Stimulated activated CD8-positive, alpha-beta memory T cell treated with anti-CD3 and anti-CD28 coated beads, Interleukin-7, amount 100 ng/mL, for 48 hours (primary cell): ENCODE measurements at places on chromosomes 12 and 14.

DNA sequence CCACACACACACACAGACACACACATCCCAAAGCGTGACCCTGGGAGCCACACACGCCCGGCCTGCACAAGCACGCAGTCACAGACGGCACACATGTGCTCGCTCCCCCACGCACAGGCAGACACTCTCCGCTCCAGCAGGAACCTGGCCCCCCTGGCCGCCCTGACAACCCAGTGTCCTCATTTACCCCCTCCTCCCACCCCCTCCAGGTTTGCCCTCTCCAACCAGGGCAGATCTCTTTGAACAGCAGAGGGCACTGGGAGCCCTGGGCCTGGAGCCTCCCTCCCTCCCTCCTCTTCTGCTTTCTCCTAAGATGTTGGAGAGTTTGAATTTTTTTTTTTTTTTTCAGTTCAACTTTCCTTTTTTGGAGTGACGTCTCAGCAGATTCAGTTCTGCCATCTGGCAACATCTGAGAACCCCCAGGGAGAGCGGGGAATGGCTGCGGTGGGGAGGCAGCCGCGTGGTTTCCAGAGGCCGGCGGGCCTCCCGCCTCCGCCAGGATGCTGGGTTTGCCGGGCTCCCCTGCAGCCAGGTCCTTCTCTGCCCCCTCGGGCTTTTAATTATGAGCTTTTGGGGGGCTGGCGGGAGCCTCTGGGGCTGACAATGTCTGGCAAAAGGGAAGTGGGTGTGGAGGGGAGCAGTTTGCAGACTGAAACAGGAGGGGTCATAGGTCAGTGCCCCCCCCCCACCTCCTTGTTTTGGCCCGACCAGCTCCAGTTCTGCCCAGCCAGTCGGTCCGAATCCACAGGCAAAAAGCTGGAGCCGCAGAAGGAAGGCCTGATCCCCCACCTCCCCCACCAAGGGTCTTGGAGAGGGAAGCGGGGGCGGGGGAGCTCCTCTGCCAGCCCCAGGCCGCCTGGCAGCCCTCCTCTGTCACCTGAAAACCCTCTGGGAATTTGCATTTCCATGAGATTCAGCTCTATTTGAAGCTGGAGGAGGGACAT is 1.3 kb upstream of the NCOR2 start:
- DNase-seq, result no peak

DNA sequence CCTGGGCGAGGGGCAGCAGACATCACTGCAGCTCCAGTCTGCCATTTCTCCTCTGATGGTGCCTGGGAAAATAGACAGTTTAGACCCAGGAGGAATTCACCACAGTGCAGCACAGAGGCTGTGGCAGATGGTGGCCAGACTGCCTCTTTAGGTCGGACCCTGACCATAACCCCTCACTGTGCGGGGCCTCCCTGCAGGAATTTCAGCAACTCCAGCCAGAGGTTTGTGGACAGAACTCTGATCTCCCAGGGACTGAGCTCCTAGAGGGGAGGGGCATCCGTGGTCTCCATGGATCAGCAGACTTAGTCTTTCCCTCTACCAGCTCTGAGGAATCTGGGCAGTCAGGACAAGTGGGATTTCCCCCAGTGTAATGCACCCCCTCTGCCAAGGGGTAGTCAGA is 106.5 kb downstream of the ZC3H14 start:
- DNase-seq, result no peak

DNA sequence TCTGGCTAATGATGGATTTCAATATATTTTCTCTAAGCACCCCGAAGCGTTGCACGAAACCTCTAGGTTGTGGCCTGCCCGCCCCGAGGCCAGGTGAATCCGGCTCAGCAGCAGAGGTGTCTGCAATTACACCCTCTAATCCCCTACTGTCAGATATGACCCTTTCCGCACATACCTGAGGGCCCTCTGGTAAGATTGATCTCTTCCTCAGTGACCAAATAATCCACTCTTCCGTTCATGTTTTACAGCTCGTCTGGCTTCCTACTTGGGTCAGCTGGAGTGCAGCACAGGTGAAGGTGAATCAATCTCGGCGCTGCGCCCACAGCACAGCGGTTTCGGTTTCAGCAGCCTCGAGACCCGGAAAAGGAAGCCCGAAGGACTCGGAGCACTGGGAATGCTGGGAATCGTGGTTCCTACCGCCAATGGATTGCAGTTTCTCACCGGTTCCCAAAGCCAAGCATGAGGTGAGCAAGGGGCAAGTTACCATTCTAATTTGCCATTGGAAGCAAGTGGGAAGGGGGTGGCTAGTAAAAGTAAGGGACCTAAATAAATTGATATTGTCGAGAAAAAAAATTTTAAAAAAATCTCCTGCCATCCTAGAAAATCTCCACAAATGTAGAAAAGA is at the start of gene SYNJ2BP:
Gene SYNJ2BP (minus strand): TSS at position 366 of the 625 bp plus-strand sequence. CDS start 127 bp downstream, at position 239.
- peak; percentile 16 for DNase-seq

DNA sequence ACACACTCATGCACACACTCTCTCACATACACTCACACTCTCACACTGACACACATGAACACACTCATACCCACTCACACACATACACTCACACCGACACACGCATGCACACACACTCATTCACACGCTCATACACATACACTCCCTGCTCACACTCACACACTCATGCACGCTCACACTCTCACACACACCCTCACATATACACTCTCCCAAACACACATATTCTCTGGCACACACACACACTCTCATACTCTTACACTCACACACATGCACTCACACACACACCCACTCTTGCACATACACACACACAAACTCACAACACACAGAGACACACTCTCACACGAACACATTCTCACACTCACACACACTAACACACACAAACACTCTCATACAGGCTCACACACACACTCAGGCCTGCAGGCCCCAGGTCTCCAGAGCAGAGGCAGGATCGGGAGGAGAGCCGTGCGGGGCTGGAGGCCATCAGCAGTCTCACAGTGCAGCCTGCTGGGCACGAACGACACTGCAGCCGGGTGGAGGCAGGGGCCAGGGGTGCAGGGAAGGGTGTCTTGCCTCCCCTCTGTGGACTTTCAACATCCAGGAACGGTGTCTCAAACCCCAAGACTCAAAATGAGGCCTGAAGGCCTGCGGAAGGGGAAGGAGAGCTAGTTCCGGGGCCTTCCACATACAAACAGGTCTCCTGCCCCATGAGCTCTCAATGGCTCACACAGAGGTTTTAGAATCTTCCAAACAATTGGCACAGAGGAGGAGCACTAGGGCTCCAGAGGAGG is 148.7 kb downstream of the ANO2 start:
- peak; percentile 2 for DNase-seq

- no peak for DNase-seq
These were observed 105.3 kb upstream of the BCAT1 start for GRCh38 chr12:25054076-25054782.

DNA sequence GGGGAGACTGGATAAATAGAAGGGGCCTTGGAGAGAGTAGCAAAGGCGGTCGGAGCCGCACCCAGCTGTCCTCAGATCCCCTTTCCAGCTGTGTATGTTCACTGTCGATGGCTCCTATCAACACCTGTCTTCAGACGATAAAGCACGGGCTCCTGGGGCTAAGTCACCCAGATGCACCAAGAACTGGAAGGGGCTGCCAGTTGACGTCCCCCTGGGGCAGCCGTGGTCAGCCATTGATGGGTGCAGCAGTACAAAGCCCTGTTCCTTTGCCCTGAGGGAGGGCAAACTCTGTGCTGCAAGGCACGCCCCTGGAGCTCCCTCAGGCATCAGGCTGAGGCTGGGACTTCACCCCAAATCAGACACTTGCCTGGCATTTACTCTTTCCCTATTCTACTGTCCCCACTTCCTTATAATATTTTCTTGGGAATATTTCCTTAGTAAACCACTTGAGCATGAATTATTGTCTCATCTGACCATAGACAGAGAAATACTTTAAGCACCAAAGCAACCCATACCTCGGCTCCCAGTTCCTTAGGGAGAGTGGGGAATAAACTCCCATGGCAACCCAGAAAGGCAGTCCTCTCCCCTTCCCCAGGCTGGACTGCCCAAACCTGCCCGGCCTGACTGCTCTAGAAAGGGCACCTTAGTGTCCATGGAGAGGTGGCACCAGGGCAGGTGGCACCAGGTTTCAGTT is 59.6 kb upstream of the SCN8A start:
- DNase-seq, result no peak

- no peak for DNase-seq
These were observed 25.4 kb downstream of the UTP20 start for GRCh38 chr12:101305226-101305779.

- no peak for DNase-seq
These were observed 56.1 kb upstream of the EIF5 start for GRCh38 chr14:103277931-103278330.

GRCh38 chr14:57634335-57634734 is 140.7 kb upstream of the CCDC198 start:
- DNase-seq, result no peak

GRCh38 chr12:22624870-22625761 is at the start of gene ETNK1:
TSS of gene ETNK1 (plus strand) at chr12:22625171. CDS start at chr12:22625431, 260 bp downstream.
- peak; percentile 78 for DNase-seq

DNA sequence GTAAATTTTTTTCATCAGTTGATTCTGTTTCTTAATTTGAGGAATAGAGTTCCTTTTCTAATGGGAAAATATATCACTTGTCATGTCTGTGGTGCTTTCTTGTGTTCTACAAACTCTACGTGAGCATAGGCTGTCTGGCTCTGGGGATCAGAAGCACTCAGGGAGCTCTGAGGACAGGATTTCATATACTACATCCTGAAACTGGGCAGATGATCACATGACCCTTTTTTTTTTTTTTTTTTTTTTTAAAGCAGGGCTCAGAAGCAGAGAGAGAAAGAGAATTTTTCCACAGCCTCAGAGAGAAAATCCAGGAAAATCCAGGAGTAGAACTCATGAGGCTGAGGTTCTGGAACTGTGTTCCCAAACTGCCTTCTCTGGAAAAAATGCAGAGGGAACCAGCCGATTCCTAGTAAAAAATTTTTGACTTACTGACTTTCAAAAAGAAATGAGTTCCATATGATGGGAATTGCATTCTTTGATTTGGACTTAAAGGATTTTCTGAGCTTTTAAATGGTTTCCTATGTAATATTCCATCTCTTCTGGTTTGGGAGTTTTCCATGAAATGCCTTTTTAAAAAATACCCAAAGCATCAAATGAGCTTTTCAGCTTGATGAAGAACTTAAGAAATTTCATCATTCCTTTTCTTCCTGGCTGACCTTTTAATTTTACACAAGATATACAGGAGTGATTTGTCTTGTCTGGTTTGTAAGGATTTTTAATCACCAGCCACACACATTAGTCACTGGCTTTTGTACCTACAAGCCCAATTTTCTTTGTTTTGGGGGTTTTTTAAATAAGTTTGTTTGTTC is 183.1 kb upstream of the HIF1A start:
- DNase-seq, result no peak

- DNase-seq, result no peak
These were observed 881.3 kb upstream of the SEL1L start for GRCh38 chr14:82414853-82415539.

DNA sequence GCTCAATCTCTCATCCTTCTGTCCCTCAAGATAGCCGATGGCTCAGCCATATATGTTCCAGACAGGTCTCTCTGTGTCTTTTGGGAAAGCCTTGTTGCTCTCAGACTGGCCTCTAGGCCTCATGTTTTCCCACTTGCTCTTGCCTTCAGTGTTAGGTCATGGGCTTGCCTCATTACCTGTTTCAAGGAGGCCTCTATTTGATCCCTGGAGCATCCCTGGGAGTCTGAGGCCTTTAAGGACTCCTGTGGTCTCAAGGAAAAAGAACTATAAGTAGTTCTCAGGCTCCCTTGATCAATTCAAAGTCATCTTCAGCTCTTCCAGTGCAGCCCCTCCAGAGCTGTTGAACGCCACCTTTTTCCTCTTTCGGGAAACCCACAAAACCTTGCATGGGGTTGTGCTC is 47.9 kb downstream of the NTF3 start:
- DNase-seq, result no peak
